Calu3 (cell line): ENCODE measurements at places on chromosomes 2 and 18. TPM values are rescaled to one million over a fixed set of nuclear protein-coding genes. Genes with fewer than 3 reads are reported as not detected.
A peak's percentile ranks its signal among the peaks of the same experiment; 100 is the strongest.

- peaks cover 4% of the 10 kb centered on the region for H3K4me1 ChIP-seq
- H3K27me3 ChIP-seq, result no peaks in the 10 kb centered on the region
- no peak overlapping the region for H3K4me3 ChIP-seq
- no peak overlapping the region for H3K27ac ChIP-seq
- peak; percentile 35 for DNase-seq
- H3K36me3 ChIP-seq, result peaks cover 22% of the 10 kb centered on the region
Measured at GRCh38 chr2:46294176-46294836, 2.9 kb upstream of the EPAS1 start.

- H3K4me1 ChIP-seq, result no peaks in the 10 kb centered on the region
- H3K36me3 ChIP-seq, result peaks cover 6% of the 10 kb centered on the region
- H3K27ac ChIP-seq, result no peak overlapping the region
- no peaks in the 10 kb centered on the region for H3K27me3 ChIP-seq
- DNase-seq, result no peak
Measured at GRCh38 chr2:239116456-239117246, 268.8 kb downstream of the TWIST2 start.

DNA sequence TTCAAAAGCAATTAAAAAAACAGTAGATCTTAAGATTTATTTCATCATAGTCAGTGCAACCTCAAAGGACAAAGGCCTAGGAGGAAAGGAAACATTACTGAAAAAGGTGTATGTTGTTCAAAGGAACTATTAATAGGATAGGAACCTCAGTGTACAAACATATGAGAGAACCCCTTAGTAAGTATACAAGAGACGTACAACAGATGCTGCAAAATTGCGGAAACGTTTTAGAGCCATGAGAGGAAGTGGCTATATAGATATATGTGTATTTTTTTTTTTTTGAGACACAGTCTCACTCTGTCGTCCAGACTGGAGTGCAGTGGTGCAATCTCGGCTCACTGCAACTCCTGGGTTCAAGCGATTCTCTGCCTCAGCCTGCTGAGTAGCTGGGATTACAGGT, 22.2 kb downstream of the PIK3C3 start:
- no peaks in the 10 kb centered on the region for H3K27me3 ChIP-seq
- DNase-seq, result no peak
- no peaks in the 10 kb centered on the region for H3K4me1 ChIP-seq

- H3K4me1 ChIP-seq, result peaks cover 54% of the 10 kb centered on the region
- peaks cover 24% of the 10 kb centered on the region for H3K36me3 ChIP-seq
- H3K27me3 ChIP-seq, result no peaks in the 10 kb centered on the region
- H3K4me3 ChIP-seq, result no peak overlapping the region
- DNase-seq, result no peak
- peak overlapping the region; percentile 64 for H3K27ac ChIP-seq
Measured at GRCh38 chr2:20612925-20613916, 37.7 kb downstream of the HS1BP3 start.

DNA sequence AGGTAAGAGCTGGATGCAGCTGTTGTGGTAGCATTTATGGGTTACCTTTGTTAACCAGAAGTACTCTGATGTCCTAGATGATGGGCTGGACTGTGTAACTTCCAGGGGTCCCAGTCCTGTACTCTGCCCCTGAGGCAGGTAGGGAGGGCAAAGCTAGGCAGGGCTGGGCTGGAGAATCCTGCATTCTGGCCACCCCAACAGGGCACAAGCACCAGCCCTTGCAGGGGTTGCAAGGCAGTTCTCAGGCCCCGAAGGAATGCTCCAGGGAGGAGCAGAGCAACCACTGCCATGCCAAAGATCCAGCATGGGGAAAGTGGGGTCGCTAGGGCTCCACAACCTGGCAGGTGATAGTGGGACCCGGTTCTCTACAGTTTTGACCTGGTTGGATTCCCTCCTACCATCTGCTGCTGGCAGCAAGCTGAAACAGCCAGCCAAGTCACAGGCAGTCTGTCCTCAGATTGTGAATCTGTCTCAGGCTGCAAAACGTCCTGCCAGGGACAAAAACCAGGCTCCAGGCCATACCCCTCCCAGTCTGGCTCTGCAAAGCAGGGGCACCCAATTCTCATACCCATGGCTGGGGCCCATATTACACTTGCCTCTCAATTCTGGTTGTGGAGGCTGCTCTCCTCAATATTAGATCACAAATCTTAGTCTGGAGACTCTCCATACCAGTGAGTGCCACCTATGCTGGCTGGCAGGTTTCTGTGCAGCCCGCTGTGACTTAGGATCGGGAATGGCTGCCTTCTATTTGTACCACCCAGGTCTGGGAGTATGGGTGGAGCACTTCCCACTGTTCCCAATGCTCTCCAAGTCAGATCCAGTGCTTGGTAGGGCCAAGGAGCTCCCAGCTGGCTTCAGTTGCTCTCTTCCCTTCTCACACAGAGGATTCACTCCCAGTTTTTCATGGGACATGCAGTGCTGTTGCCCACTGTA, 61.1 kb downstream of the SMCHD1 start:
- no peaks in the 10 kb centered on the region for H3K4me1 ChIP-seq
- H3K4me3 ChIP-seq, result no peak overlapping the region
- no peak overlapping the region for H3K27ac ChIP-seq
- peaks cover 48% of the 10 kb centered on the region for H3K36me3 ChIP-seq
- no peaks in the 10 kb centered on the region for H3K27me3 ChIP-seq

GRCh38 chr18:43571078-43571689, 293.9 kb upstream of the SYT4 start:
- H3K4me3 ChIP-seq, result no peak overlapping the region
- no peaks in the 10 kb centered on the region for H3K4me1 ChIP-seq
- peak; percentile 42 for DNase-seq
- no peak overlapping the region for H3K27ac ChIP-seq

DNA sequence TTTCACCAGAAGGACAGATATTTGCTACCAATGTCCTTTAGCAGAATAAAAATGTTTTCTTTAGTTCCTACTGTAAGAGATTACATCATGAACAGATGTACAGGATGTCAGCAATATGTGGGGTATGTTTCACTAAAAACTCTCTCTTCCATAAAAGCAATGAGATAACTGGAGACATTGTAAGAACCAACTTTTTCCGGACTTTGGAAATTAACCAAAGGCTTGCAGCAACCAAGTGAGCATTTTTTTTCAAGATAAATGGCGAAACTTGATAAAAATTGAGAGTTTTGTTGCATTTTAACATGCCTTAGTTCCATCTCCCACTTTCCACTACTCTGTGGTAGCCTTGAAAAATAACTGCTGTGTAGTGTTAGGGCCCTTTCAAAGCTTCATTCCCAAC, 429.8 kb upstream of the CDH2 start:
- H3K27ac ChIP-seq, result no peak overlapping the region
- no peak for DNase-seq
- H3K4me3 ChIP-seq, result no peak overlapping the region

DNA sequence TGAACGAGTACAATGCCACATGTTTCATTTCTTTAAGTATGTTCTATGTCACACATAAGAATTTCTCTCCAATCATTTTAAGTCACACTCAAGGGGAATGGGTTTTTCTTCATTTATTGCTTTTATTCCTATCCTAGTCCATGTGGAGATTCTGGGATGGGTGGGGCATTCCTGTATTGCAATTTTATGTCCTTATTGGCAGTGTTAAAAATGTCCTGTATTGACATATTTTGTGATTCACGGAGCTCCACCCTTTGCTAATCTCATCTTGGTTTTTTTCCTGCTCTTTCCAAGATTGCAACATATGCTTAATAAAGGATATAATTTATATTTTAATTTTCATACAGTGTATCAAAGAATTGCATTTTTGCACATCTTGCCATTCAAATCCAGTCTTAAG, 3.4 kb upstream of the TNFAIP6 start:
- no peaks in the 10 kb centered on the region for H3K27me3 ChIP-seq
- H3K4me3 ChIP-seq, result no peak overlapping the region
- H3K27ac ChIP-seq, result no peak overlapping the region

DNA sequence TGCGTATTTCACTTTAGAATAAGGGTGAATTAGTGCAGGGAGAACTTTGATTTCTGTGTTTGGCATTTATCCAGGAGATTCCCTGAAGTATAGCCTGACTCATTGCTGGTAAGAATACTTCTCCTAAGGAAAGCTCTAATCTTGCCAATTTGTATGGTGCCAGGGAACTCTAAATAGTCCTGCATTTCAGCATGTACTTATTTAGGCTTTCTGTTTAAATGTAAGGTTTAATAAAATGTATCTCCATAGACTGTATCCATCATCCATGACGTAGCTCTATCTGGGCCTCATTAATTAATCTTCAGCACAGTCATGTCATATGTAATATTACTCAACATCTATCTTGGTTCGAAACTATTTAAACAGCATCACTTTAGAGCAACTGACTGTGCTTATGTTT, 127.7 kb downstream of the DOK6 start:
- no peak for DNase-seq
- H3K27me3 ChIP-seq, result no peaks in the 10 kb centered on the region
- no peaks in the 10 kb centered on the region for H3K36me3 ChIP-seq
- H3K27ac ChIP-seq, result no peak overlapping the region
- H3K4me3 ChIP-seq, result no peak overlapping the region
- no peaks in the 10 kb centered on the region for H3K4me1 ChIP-seq

DNA sequence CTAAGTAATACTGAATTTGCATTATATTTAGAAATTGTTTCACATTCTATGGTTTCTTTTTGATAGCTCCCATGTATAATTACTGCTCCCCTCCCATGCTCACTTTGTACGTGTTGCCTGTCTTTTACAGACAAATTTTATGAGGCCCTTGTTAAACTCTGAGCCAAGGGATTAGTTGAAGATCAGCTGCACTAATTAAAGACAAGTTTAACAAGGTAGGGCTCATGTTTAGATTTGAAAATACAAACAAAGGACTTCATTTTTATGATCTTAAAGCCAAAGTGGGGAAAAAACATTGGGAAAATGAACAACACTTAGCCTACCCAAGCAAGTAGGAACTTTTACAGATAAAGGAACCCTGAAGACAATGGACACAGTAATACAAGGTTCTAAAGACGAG, 46.2 kb downstream of the ARHGAP28 start:
- H3K4me1 ChIP-seq, result no peaks in the 10 kb centered on the region
- H3K27me3 ChIP-seq, result peaks cover 47% of the 10 kb centered on the region
- no peaks in the 10 kb centered on the region for H3K36me3 ChIP-seq
- H3K27ac ChIP-seq, result no peak overlapping the region

GRCh38 chr2:15561574-15562344, 625 bp upstream of the NBAS start:
- DNase-seq, result no peak
- H3K4me3 ChIP-seq, result peak overlapping the region; percentile 96
- peaks cover 19% of the 10 kb centered on the region for H3K36me3 ChIP-seq
- peak overlapping the region; percentile 77 for H3K27ac ChIP-seq

DNA sequence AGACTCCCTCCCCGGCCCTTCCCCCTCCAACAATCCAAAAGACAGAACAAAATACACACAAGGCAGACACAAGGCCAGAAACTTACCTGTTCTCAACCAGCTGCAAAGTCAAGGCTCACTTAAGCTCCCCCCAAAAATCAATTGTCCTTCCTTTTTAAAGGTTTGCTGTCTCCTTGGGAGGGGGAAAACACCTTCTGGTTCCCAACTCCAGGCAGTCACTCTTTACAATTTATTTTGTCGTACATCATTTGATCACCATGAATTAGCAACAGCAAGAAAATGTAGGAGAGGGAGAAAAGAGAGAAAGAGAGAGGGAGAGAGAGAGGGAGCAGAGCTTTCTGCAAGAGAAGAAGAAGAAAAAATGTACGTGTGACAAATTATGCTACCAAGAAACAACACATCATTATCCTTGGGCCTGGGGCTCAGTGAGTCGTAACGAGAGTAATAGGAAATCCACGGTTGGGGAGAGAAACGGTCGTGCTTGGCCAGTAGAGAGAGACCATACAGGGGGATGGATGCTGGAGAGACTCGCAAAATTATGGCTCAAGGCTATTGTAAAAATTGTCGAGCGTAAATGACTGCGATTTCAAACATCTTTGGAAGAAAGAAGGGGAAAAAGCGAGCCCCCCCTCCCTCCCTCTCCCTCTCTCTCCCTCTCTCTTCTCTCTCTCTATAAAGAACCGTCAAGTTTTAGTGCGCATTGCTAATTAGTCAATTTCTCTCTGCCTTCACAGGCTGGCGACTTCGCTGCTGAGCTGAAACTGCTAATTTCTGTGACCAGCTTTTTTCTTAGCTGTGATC, at the start of gene KLHL14:
Gene KLHL14 (minus strand): TSS at position 443 of the 801 bp plus-strand sequence. CDS start 2,432 bp downstream, outside the sequence.
- H3K36me3 ChIP-seq, result peaks cover 14% of the 10 kb centered on the region
- H3K4me1 ChIP-seq, result no peaks in the 10 kb centered on the region
- no peak within 1 kb of the TSS for H3K27ac ChIP-seq
- peaks cover 31% of the 10 kb centered on the region for H3K27me3 ChIP-seq
- peak within 1 kb of the TSS; percentile 78 for H3K4me3 ChIP-seq
- no peak for DNase-seq

PRKAG3 gene
- not detected in 2 replicates for total RNA-seq

GCG gene
- total RNA-seq, result not detected in 2 replicates
